ENCODE measurements at places on chromosomes 5 and 9.
A peak's percentile ranks its signal among the peaks of the same experiment; 100 is the strongest.

DNA sequence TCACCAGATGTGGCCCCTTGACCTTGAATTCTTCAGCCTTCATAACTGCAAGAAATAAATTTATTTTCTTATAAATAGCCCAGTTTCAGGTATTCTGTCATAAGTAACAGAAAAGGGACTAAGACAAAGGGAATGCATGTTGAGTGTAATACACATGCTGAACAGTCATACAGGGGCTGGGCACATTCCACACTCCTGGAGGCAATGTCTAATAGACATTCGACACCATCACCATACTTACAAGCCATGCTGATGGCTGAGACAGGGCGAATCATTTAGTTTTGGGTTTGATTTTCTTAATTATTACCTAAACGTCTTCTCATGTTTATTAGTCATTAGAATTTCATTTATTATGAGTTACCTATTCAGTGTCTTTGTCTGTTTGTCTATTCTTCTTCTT, 68.5 kb downstream of the TENT4A start:
- DNase-seq = no peak

DNA sequence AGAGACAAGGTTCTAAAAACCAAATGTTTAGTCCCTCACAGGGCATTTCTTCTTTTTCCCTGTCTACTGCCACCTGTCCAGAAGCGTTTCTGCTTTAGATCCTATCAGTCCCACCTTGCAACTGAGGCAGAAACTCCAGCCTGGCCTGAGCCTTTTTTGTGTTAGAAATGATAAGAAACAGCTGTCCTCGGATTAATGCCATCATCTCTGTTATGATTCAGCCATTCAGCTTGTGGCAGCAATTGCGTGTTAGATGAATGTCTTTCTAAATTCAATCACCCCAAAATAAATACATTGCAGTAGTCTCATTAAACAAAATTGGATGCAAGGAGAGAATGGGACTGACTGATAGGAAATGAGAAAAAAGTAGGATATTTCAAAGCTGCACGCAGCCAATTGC, 28.3 kb upstream of the FRMPD1 start:
- DNase-seq = no peak

GRCh38 chr9:111411266-111411665, 72.9 kb downstream of the ECPAS start:
- DNase-seq = no peak

- DNase-seq = no peak
Observed at GRCh38 chr9:99778308-99778707, 43.4 kb upstream of the NR4A3 start.

DNA sequence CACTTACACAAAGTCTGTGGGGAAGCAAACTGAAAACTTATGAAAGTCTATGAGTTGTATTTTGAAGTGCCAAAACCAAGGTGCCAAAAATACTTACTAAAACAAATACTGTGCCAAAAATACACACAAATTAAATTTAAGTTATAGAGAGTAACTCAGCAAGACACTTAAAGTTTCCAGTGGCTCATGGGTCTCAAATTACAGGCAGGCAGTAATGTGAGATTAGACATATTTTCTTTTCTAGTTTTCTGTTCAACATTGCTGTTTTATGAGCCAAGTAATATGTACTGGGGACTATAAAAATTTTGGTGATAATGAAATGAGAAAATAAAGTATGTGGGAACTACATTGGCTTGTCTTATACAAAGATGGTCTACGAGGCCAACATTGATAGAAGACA, 172.2 kb upstream of the SNX2 start:
- no peak for DNase-seq

DNA sequence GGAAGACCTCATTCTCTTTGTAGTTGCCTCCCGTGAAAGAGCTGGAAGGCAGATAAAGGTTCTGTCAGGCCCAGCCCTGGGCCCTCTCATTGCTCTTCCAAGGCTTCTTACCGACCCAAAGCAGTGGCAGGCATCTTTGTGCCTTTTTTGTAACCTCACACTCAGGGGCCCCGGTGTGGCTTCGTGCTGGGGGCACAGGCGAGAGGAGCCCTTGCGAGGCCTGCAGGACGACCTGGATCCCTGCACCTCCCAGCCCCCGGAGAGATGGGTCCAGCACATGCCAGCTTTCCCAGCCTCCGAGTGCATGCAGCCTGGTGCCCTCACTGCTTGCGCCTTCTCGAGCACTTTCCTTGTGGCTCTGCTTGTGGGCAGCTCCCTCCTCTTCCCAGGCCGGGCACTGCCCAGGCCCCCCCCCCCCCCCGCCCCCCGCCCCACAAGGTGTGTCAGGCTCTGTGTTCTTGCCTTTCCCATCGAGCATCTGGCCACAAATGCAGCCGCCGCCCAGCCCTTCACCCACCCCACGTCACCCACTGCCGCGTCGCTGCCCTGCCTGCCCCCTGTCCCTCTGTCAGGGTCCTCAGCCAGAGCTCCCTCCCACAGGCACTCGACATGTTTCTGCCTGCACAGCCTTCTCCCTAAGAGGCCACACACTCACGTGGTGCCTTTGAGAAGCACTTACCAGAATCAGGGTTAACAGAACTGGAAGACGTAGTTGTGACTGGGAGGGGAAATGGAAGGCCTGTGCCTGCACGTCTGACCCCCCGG, 63.7 kb upstream of the CACNA1B start:
- DNase-seq = no peak

GRCh38 chr5:128815201-128815600, 150.1 kb upstream of the SLC27A6 start:
- DNase-seq = no peak

- DNase-seq = no peak
Observed at GRCh38 chr5:1768283-1769000, 31.2 kb downstream of the MRPL36 start.

GRCh38 chr5:32261198-32261597, 51.5 kb downstream of the MTMR12 start:
- no peak for DNase-seq

DNA sequence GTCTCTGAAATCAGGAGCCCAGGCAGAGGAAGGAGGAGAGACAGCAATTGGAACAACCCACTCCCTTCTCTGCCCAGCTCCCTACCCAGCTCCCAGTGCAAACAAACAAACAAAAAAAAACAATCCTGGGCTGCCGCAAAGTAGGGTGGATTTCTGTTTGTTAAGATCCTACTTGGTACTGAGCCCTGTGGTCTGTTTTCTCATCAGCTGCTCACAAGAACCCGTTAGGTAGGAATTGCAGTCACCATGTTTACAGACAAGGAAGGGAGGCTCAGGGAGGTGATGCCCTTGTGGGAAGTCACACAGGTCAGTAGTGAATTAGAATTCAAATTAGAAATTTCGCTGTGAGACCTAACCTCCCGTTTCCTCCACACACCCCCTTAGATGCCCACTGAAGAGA, 128.8 kb upstream of the RAD23B start:
- no peak for DNase-seq

DNA sequence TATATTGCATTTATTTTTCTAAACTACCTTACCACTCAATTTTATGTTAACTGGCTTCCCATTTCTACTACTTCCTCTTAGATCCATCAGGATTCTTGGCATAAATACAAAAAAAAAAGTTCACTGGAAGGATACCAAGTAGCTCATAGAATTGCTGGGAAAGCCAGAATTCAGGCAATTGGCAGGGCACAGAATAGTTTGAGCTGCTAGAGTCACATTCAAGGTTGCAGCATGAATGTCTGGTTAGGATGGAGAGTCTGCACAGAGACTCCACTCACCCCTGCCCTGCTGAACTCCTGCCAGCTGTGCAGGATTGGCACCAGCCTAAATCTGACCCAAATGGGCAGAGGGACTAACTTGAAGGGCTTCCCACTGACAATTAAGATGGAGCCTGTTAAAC, 4.9 kb upstream of the AMACR start:
- DNase-seq = no peak

GRCh38 chr5:106521701-106522100, 1149.0 kb downstream of the EFNA5 start:
- DNase-seq = no peak

DNA sequence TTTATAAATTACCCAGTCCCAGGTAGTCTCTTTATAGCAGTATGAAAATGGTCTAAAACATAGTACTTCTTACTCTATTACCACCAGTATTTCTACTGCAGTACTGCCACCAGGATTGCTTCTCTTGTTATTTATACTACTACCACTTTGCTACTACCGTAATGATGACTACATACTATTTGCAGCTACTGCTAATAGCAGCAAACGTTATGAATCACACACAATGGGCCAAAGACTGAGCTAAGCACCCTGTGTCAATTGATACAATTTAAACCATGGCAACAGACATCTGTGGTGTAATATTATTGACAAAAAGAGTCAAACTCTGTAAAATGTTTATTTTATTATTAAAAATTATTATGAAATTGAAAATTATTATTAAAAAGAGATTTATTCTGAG, 15.3 kb upstream of the KIF12 start:
- no peak for DNase-seq

DNA sequence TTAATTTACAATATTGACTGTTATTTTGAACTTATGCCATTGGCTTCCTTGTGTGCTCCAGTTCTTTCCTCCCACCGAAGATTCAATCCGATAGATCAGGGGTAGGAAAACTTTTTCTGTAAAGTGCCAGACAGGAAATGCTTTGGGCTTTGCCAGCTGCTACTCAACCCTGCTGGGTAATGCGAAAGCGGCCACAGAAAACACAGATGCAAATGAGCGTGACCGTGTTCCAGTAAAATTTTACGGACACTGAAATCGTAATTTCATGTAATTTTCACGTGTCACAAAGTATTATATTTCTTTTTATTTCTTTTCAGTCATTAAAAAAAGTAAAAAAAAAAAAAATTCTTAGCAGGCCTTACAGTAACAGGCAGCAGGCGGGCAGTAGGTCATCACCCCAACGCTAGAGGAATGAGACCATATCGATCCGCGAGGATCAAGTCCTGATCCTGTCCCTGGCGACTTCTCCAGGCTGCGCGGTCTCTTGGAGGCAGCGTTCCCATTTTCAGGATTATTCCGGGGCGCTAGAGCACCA, 599 bp downstream of the NMRK1 start:
- peak; percentile 18 for DNase-seq

GRCh38 chr5:95369782-95370181, 21.4 kb upstream of the FAM81B start:
- DNase-seq = no peak

GRCh38 chr5:1444361-1445189, 665 bp downstream of the SLC6A3 start:
- DNase-seq = no peak

DNA sequence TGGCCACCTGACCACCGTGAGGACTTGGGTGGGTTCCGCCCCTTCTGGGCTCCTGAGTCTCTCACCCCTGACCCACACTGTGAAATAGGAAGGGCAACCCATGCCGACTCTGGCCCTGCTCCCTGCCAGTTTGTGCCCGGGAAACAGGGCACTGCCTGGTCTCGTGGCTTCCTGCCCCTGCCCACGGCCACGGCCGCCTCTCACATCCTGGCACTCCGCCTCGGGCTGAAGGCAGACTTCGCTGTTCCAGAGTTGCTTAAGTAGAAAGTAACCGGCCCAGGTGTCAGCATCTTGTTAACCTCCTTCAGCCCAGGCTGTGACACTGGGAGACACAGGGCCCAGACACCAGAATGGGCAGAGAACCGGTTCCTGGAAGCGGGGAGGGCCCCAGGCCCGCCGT, 68.7 kb upstream of the RNU6ATAC start:
- no peak for DNase-seq
